ENCODE measurements at places on chromosomes 5 and 9.

DNA sequence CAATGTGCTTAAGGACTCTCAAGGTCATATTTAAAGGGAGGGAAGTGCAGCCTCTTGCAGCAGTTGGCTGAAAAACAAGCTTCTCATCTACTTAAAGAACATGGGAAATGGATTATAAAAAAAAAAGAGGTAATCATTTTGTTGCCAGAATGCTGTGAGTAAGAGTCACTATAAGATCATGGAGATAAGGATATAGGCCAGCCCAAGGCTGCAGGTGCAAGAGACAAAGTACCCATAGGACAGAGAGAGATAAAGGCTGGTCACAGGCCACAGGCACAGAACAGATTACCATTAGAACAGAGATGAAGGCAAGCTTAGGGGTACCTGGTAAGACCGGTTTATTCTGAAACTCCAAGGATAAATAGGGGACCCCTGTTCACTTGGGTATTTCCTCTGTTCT is 70.5 kb downstream of the CDKN2A start:
- DNase-seq, result no peak

- no peak for DNase-seq
Measured at GRCh38 chr5:131513780-131514179, 121.2 kb downstream of the RAPGEF6 start.

GRCh38 chr5:173573126-173573960 is 43.1 kb downstream of the BOD1 start:
- DNase-seq, result peak; percentile 72

GRCh38 chr5:178542455-178542854 is 47.7 kb downstream of the COL23A1 start:
- no peak for DNase-seq

DNA sequence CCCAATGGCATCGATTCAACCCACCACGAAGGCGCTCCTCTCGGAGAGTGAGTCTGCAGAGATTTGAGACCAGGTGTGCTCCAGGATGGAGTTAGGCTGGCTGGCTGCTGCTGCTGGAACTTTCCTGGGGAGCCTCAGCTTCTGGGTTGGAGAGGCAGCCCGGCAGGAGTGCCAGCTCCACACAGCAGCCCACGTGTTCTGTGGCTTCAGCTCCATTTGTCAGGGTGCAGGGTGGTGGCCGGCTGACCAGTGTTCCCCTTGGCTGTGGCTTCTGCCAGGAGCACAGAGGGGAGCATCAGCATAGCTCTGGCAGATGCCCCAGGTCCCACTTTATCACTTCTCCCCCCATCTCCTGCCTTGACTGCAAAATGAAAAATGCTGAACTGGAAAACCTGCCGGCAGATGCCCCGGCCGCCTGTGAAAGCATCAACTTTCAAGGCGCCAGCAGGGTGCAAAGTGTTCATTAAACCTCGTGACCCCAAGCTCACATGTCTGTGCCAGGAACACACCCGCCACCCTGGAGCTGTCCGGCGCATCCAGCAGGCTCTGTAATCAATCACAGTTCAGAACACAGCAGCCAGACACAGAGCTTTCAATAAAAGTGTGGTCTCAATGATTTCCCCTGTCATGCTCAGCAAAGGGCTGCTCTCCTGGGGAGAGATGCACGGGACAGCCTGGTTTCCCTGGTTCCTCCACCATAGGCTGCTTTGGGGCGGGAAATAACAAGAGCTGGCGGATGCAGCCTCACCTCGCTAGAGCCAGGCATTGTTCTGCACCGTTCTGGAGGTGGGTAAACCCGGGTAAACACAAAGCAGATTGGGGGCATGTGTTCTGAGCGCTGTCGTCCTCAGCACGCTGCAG is 53.2 kb downstream of the TRIP13 start:
- DNase-seq, result no peak

- DNase-seq, result no peak
Measured at GRCh38 chr5:132417461-132417860, 48.0 kb downstream of the SLC22A5 start.

DNA sequence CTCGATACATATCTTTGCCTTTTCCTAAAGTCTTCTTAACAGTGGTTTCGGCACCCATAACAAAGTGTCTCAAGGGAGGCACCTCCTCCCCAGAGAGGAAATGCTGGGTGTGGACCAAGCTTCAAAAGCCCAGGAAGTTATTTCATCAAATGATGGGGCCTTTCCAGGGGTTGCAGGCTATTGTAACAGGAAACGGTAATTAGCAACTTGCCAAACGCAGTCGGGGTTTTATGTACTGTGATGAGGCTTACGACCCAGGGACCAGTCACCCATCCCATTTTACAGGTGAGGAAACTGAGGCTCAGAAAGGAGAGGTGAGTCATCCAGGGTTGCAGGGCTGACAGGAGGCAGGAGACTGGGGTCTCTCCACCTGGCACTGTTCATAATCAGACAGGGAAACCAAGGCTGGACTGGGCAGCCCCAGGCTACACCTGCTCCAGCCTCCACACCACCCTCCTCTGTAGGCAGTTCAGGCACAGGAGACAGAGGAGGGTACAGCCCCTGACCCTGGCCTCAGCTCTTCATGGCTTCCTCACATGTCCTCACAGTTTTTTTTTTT is 30.0 kb upstream of the SUSD3 start:
- DNase-seq, result peak; percentile 34

GRCh38 chr9:100126423-100126822 is 27.4 kb downstream of the INVS start:
- no peak for DNase-seq

GRCh38 chr5:25301836-25302235 is 657.1 kb upstream of the CDH10 start:
- DNase-seq, result no peak

GRCh38 chr5:93572608-93573353 is 8.2 kb downstream of the NR2F1-AS1 start:
- DNase-seq, result no peak

- DNase-seq, result peak; percentile 26
Measured at GRCh38 chr5:157820593-157821252, 38.2 kb downstream of the CLINT1 start.

GRCh38 chr5:95892784-95893354 is 68.8 kb downstream of the ELL2 start:
- peak; percentile 26 for DNase-seq

GRCh38 chr5:139745800-139746690 is 49.6 kb upstream of the PSD2 start:
- DNase-seq, result peak; percentile 46

GRCh38 chr5:68924481-68925145 is 169.2 kb upstream of the SLC30A5 start:
- no peak for DNase-seq

GRCh38 chr5:148011398-148012137 is 52.2 kb upstream of the SPINK5 start:
- DNase-seq, result no peak

DNA sequence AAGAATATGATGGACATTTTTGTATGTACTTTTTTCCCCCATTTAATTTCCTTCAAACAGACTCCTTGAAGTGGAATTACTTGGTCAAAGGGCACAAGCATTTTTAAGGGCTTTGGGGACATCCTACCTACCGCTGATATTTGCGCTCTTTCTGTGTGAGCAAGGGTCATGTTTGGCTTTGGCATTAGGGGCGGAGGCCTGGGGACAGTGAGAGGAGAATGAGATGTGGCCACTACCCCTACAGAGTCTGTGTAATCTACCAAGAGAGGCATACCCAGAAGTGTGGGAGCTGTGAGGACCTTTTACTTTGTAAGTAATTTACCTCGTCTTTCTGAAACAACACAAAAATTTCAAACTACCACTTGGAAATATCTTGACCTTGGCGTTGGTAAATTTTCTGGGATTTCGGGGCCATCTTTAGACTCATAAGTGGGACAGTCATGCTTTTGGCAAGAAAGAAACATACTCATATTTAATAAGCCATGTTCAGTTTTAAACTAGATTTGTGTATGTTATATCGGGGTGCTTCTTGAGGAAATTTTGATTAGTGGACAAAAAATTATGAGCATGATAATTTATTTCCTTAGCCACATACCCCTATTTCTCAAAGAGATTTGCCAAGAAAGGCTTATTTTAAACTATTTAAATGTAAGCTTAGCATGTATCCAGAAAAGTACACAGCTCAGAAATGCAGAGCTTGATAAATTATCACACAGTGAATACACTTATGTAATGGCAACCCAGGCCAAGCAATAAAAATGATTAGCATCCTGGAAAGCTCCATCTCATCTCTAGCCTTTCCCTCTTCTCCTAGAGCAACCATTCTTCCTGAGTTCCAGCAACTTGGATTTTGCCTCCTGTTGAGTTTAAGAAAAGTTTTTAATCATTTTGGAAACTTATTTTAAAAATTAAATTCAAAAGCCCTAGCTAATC is 63.6 kb downstream of the ARHGAP26 start:
- DNase-seq, result no peak

GRCh38 chr5:121949885-121950284 is 11.9 kb upstream of the SRFBP1 start:
- DNase-seq, result no peak

DNA sequence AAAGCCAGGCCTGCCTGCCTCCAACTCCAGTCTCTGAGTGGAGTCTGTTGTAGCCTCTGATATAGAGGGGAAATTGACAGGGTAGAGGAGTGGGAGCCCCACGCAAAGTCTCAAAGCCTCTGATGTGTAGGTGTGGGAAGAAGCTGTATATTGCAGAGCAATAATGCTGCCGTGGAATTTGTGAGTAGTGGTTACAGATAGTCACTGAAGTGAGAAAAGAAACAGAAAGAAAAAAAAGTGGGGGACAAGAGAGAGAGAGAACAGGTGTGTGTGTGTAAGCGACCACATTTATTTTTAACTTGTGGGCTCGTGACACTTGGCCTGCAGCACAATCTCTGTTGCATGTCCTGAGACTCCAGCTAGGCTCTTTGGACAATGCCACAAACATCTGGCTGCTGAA is 227.8 kb downstream of the NSG2 start:
- no peak for DNase-seq

DNA sequence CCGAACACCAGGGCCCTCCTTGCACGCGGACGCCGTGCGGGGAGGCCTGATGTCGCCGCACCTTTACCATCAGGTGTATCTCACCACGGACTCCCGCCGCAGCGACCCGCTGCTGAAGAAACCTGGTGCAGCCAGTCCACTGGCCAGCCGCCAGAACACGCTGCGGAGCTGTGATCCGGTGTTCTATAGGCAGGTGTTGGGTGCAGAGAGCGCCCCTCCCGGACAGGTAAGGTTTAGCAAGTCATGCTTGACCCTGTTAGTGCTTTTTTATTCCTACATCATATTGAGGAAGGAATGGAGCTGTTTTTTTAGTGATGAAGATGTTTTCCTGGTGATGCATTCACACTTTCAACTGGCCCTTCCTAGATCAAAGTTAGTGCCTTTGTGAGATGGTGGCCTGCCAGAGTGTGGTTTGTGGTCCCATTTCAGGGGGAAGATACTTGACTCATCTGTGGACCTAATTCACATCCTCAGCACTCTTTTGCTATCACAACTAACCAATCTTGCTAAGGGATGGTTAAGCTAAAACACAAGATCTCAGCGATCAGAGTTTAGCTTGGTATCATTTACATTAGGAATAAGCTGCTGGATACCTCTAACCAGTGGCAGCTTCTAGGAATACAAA is 2.7 kb downstream of the PCDHGC3 start:
- no peak for DNase-seq

- DNase-seq, result no peak
Measured at GRCh38 chr5:151195622-151196021, 28.3 kb downstream of the CCDC69 start.

- no peak for DNase-seq
Measured at GRCh38 chr9:72149231-72149975, at the start of gene GDA. Gene GDA, plus strand, starts transcription at chr9:72149440. Its CDS starts 120 bp downstream, at chr9:72149560.

DNA sequence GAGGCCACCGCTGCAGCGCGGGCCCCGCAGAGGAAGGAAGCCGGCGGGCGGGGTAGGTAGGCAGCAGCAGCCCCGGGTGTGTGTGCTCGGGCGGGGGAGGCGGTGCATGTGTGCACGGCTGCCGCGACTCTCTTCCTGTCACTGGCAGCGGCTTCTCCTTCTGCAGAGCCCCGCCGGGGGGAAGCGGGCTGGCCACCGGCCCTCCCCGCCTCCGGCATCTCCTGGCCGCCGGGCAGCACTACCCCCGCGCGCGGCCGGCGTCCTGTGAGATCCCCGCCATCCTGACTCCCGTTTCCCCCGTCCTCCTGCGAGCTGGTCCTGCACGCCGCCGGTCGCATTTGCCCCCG is 315 bp downstream of the PIK3R1 start:
- no peak for DNase-seq

GRCh38 chr5:91266184-91266705 is 116.9 kb downstream of the ARRDC3 start:
- DNase-seq, result no peak

DNA sequence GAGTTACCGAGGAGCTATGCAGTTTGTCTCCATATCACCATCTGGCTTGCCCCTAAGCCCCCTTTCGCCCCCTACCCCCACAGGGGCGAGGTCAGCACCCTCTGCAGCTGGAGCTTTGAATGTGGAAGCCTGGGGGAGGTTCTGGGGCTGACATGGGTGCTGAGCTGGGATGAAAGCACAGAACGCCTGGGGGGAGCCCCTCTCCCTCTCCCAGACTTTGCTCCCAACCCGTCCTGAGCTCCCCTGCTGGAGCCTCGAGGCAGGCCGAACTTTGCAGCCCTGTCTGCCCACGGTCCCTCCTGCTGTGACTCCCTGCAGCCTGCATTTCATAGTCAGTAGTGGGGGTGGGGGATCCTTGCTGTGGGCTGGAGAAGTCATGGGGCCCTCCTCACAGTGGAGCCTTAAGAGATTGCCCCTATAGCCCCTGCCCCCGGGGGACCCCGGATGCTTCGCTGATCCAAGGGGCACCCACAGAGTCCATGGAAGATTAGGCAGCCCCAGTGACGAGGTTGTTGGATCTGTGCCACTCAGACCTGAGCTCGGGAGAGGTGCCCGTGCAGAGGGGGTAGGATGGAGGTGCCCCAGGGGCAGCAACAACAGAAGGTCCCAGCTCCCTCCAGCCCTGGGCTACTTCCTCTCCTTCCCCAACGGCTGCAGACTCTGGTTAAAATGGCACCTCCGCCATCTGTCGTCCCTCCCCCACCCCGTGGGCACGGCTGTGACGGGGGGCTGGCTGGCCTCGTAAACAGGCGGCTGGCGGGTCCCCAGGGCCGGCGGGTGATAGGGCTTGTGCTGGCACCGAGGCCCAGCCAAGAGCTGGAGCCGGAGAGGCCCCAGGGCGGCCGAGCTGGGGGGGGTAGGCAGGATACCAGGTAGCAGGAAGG is 162.0 kb downstream of the C9orf50 start:
- DNase-seq, result peak; percentile 27

GRCh38 chr5:131720714-131721113 is 76.1 kb downstream of the FNIP1 start:
- DNase-seq, result no peak

GRCh38 chr9:137114220-137114612 is 317 bp downstream of the DPP7 start:
- DNase-seq, result no peak

DNA sequence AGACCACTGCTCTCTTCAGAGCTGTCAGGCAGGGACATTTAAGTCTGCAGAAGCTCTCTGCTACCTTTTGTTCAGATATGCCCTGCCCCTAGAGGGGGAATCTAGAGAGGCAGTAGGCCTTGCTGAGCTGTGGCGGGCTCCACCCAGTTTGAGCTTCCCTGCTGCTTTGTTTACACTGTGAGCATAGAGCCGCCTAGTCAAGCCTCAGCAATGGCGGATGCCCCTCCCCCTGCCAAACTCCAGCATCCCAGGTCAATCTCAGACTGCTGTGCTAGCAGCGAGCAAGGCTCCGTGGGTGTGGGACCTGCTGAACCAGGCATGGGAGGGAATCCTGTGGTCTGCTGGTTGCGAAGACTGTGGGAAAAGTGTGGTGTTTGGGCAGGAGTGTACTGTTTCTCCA is 59.9 kb downstream of the CAVIN4 start:
- DNase-seq, result no peak
